ENCODE measurements at places on chromosomes 3 and 15. TPM values are rescaled to one million over a fixed set of nuclear protein-coding genes. Genes with fewer than 3 reads are reported as not detected.

ACAD11 gene
- total RNA-seq: 55.2 TPM

CPNE4 gene
- total RNA-seq: 4.1 TPM

PARP9 gene
- 27.9 TPM for total RNA-seq

GOLGA6L7 gene
- not detected for total RNA-seq

LRRC57 gene
- total RNA-seq: 67.9 TPM

GRAMD2A gene
- total RNA-seq: not detected

SLC25A36 gene
- total RNA-seq: 73.7 TPM

HHLA2 gene
- total RNA-seq: not detected

CTXN2 gene
- not detected for total RNA-seq

CLDN16 gene
- total RNA-seq: not detected
